ENCODE measurements at places on chromosomes 2 and 18. TPM values are rescaled to one million over a fixed set of nuclear protein-coding genes. Genes with fewer than 3 reads are reported as not detected.

GRCh38 chr2:214549946-214550345 is 139.1 kb downstream of the VWC2L start:
- no peak overlapping the region for H3K4me3 ChIP-seq
- no peak for DNase-seq
- H3K27me3 ChIP-seq = no peaks in the 10 kb centered on the region
- no peaks in the 10 kb centered on the region for H3K36me3 ChIP-seq
- H3K4me1 ChIP-seq = no peaks in the 10 kb centered on the region
- H3K27ac ChIP-seq = no peak overlapping the region

- no peak for DNase-seq
- H3K4me3 ChIP-seq = no peak overlapping the region
- peaks cover 5% of the 10 kb centered on the region for H3K27me3 ChIP-seq
- H3K4me1 ChIP-seq = no peaks in the 10 kb centered on the region
These were observed 106.3 kb downstream of the EPHA4 start for GRCh38 chr2:221465776-221466175.

DNA sequence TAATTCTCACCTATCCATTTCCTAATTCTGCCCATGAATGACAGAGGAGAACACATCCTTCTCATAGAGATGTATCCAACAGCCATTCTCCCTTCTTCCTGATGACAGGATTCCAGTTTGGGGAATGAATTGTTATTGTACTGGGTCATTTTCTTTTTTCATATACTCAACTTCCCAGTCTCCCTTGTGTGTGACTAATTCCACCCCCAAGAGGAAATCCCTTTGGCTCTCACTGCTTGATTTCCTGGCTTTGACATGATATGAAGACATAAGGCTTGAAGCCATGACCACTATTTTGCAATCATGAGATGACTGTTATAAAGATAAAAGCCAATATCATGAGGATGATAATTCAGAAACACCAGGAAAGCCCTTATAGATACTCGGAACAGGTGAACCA is 384.7 kb upstream of the ACVR2A start:
- no peaks in the 10 kb centered on the region for H3K4me1 ChIP-seq
- H3K36me3 ChIP-seq = no peaks in the 10 kb centered on the region
- DNase-seq = no peak
- H3K27me3 ChIP-seq = no peaks in the 10 kb centered on the region

- H3K36me3 ChIP-seq = no peaks in the 10 kb centered on the region
- no peak for DNase-seq
- no peaks in the 10 kb centered on the region for H3K27me3 ChIP-seq
- H3K27ac ChIP-seq = no peak overlapping the region
- no peak overlapping the region for H3K4me3 ChIP-seq
These were observed 20.2 kb upstream of the SSB start for GRCh38 chr2:169778446-169778845.

FTCDNL1 gene
- total RNA-seq = 2.1 TPM

DNA sequence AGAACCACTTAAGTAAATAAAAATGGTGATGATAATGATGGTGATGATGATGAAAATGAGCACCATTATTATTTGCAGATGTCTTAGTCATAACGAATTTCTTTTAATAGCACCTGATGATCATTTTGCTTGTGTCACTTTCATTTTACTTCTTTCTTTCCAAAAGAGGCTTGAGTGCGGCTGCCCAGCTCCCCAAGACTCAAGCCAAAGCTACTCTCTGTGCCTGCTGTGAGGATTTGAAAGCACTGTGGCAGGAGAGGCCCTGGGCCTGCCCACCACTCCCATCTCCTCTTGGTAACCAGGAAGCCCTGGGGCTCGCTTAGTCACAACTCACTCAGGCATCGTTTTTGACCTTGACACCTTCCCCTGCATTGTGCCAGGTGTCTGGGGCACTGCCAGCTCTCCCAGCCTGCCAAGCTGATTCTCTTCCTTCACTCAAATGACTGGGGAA is 41.2 kb downstream of the RPL37A start:
- H3K27me3 ChIP-seq = no peaks in the 10 kb centered on the region
- H3K27ac ChIP-seq = peak overlapping the region; percentile 31
- no peak overlapping the region for H3K4me3 ChIP-seq

BOLL gene
- total RNA-seq = not detected

- no peak overlapping the region for H3K27ac ChIP-seq
- H3K4me1 ChIP-seq = no peaks in the 10 kb centered on the region
- H3K27me3 ChIP-seq = no peaks in the 10 kb centered on the region
These were observed 41.4 kb upstream of the ALPP start for GRCh38 chr2:232336981-232337720.

GAD1 gene
- total RNA-seq = 0.08 TPM

Measured in liver (tissue), 10 donors.